Suprapubic skin (tissue), 4 donors: ENCODE measurements at places on chromosomes 6 and 20. TPM values are rescaled to one million over a fixed set of nuclear protein-coding genes. Genes with fewer than 3 reads are reported as not detected.
A peak's percentile ranks its signal among the peaks of the same experiment; 100 is the strongest.

GRCh38 chr20:53642196-53643030 is 48.8 kb upstream of the ZNF217 start:
- peak overlapping the region; percentile 54 for H3K27ac ChIP-seq
- H3K4me3 ChIP-seq, result peak overlapping the region; percentile 21
- DNase-seq, result no peak
- no peaks in the 10 kb centered on the region for H3K36me3 ChIP-seq
- no peaks in the 10 kb centered on the region for H3K27me3 ChIP-seq

- no peaks in the 10 kb centered on the region for H3K36me3 ChIP-seq
- DNase-seq, result no peak
Observed at GRCh38 chr6:130676773-130677144, 150.4 kb upstream of the SMLR1 start.

DNA sequence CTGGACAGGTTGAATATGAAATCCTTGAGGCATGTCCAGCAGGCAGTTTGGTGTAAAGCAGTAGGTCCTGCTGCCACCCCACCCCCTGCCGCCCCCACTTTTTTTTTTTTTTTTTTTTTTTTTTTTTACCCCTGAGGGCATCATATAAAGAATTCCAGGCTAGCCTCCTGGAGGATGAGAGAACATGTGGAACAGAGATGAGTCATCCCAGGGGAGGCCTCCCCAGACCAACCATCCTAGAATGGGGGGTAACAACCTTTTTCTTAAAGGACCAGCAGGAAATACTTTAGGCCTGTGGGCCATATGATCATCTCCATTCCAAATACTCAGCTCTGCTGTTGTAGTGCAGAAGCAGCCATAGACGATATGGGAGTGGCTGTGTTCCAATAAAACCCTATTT is 170.9 kb downstream of the GJA10 start:
- H3K27me3 ChIP-seq, result no peaks in the 10 kb centered on the region
- peaks cover 12% of the 10 kb centered on the region for H3K4me1 ChIP-seq
- no peak overlapping the region for H3K27ac ChIP-seq
- DNase-seq, result no peak
- H3K4me3 ChIP-seq, result no peak overlapping the region
- no peaks in the 10 kb centered on the region for H3K36me3 ChIP-seq

- H3K4me3 ChIP-seq, result peak overlapping the region; percentile 33
- no peaks in the 10 kb centered on the region for H3K36me3 ChIP-seq
- DNase-seq, result no peak
- H3K27me3 ChIP-seq, result no peaks in the 10 kb centered on the region
- peak overlapping the region; percentile 38 for H3K27ac ChIP-seq
Observed at GRCh38 chr6:141326426-141326825, 806.3 kb upstream of the GJE1 start.

The AGER gene
- 1.5 TPM for total RNA-seq
